Urothelium cell line (cell line): ENCODE measurements at places on chromosomes 5 and 9.

- DNase-seq = no peak
These were observed 7.6 kb downstream of the ITK start for GRCh38 chr5:157188270-157188669.

GRCh38 chr9:71770170-71770569 lies 1.9 kb upstream of the CEMIP2 start:
- DNase-seq = no peak

DNA sequence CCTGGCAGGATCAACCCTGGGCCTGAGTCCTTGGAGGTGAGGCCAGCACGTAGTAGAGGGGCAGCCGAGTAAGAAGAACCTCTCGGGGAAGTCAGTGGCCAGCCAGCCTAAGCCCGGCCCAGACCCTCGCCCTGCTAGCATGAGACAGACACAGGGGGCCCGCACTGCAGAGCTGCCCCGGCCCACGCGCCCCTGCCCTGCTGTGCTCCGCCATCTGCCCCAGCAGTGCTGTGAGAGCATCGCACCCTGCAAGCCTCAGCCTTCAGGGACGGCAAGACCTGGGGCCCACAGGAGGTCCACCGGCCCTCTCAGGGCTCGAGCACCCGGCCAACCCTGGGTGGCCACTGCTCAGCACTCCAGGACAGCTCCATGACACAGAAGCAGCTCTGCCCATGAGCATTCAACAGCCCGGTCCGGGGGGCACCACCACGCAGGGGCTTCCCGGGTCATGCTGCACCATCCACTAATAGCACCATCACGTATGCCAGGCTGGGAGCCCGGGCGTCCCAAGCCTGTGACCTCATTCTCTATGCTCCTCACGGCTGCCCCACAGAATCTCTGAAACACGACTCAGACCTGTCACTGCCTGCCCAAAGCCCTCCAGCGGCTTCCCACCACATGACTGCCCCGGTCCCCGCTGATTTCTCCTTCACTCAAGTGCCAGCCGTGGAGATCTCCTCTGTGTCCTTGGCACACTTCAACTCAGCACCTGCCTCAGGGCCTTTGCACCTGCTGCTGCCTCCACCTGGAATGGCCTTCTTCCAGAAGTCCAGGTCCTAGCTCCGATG lies 38.1 kb downstream of the ADAMTS2 start:
- no peak for DNase-seq

GRCh38 chr5:6772886-6773285 lies 59.7 kb downstream of the TENT4A start:
- no peak for DNase-seq

DNA sequence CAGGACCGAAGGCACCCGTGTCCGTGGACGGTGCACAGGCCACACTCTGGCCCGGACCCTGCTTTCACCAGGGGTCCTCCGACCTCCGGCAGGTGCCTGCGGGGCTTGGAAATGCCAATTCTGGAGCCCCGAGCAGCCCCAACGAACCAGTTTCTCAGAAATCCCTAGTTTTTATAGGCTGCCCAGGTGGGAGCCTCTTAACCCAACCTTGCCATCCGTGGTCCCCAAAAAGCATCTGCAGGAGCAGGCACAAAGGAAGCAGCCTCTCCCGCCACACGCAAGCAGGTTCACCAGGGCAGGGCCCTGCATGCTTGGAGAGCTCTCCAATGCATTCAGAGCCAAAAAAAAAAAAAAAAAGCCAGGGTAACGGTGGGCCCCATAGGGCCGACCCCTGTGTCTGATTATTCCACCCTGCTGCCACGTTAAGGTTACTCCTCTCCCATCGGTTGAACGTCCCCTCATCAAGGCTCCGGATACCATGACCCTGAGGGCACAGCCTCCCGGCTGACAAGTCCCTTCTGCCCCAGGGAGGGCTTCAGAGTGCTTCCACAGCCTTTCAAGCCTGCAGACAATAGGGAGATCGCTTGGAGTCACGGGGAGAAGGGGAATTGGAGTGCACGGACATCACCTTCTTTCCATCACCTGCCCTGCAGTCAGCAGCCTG lies 796 bp upstream of the TPRN start:
- no peak for DNase-seq

GRCh38 chr5:2190549-2190948 lies 307.8 kb upstream of the IRX4 start:
- DNase-seq = no peak

DNA sequence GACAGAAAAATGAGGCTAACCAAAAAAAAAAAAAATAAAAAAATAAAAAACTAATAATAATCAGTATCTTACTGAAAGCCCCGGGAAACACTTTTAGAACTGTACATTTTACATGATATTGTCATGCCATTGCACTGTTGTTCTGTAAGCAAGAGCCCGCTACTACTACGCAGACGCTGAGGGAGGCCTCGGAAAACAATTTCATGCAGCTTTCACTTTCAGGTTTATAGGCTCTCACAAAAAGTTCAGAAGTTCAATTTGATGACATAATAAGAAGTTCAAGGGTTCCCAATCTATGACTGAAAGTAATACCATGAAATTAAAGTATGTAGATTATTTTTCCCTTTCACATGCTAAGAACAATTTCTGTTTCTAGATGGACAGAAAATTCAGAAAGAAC lies 318.3 kb upstream of the ITGA1 start:
- no peak for DNase-seq

DNA sequence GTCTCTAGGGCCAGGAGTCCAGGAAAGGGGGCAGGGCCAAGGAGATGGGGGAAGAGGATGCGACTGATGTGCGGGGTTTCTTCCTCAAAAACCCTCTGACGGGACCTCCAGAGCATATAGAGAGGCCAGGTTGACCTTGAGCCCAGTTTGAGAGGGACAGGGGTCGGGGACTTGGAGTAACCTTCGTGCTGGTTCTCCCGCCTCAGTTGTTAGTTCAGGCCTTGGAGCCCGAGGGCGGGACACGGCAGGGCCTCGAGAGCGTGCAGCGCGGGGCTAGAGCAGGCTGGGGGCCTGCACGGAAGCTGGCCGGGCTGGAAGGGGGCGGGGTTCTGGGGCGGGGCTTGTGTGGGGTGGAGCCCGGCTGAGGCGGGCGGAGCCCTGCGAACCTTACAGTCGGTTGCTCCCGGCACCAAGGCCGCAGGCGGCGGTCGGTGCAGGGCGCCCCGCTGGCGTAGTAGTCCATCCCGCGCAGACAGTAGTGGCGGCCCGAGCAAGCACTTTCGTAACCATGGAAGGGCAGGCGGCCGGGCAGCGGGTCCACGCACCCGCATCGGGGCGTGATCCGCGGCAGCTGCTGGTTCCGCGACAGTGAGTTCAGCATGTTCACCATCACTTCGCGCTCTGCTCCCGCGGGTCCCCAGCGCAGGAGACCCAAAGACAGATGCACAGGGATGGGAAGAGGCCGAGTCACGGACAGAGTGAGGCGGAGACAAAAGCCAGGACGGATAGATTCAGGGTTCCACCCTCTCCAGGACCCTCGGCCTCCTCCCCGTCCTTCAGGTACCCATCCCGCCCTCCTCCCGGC lies 4.0 kb upstream of the MYORG start:
- no peak for DNase-seq

DNA sequence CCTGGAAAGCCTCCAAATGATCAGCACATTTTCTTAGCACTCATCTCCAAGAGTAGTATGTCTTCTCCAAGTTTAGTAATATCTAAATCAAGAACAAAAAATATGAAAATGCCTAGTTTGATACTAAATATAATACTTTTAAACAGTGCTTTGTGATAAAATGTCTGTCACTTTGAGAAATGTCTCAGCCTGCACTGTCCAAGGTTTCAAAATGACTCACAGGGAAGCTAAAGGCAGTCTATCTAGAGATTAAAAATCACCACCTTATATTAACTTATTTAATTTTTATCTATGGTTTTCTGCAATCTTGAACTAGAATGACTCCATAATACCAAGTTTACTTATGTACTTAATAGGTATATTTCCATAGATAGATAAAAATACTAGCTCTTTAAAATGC lies 633.0 kb upstream of the C9orf72 start:
- DNase-seq = no peak

DNA sequence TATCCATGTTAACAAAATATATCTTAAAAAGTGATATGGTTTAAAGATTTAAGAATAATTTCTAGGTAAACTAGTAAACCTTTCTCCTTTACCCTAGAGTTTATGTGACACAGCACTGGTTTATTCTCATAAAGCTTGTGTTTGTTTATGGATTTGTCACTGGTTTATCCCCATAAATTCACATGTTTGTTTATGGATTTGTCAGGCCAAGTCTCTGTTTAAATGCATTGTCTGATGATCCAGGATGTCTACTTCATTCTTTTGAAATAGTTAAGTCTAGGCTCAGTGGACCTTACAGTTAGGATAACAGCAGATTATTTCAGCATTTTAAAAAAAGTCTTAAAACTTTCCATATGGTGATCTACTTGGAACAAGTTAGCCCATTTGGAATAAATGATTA lies 334.0 kb downstream of the ARRDC3 start:
- DNase-seq = no peak

DNA sequence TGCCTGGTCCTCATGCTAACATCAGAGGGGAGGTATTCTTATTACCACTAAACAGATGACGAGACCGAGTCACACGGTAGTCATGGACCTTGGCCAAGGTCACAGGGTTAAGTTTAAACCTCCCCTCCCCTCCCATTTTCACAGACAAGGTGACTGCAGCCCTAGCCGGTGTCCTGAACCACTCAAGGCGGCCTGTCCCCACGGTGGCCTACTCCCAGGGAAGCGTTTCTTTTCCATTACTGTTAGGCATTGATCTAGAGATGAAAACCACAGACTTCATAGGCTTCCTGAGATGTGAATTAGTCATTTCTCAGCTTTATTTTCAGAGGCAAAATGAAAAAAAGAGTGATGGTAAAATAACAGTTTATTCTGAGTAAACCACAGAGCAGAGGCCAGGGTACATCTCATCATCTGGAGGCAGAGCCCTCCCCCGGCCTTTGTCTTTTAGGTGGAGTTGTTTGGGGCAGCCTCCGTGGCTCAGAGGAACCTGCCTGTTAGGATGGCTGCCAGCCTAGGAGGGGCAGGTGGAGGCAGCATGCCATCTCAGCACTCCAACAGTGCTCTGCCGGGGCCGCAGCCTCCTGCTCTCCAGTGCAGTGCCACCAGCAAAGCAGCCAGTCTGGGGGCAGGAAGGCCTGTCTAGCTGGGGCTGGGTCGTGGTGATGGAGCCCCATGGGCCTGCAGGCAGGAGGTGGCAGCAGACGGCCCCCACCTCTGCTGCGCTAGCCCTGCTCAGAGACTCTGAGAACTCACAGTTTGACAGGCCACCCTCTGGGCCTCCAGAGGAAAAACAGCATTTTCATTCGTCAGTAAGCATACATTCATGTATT lies 71.2 kb downstream of the RAPGEF1 start:
- peak; percentile 61 for DNase-seq

DNA sequence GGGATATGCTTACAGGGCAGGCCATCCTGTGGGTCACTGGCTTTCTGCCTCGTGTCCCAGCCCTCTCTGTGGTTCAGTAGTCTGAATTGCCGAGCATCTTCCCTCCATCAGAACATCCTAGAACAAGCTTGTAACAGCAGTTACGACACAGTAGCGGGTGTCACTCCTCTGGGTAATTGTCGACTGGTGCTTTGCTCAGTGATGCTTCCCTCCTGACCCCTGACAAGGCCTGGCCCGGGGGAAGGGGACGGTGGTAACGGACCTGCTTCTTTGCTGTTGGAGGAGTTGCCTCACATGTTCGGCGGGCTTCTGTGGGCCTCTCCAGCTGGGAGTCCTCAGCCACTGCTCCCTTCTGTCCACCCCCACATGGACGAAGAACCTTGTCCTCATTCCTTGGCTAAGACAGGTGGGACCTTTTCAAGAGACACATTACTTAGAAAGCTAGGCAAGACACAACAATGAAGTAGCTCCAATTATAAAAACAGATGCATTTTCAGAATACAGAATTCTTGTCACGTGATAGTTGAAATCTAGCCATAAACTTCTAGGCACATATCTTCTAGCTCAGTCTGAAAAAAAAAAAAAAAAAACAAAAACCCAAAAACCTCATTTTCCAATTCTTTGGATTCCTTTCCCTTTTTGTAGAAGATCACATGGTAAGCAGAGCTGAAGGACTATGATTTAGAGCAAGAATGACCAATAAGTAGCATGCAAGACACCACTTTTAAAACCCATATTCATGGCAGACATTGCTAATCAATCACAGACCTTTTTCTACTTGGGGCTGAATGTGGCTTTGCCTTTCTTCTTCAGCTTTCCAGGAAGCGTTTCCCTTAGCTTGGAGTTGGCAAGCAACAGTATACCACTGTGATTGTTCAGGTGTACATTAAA lies 25.0 kb downstream of the HMCN2 start:
- DNase-seq = no peak

- no peak for DNase-seq
These were observed 7.7 kb upstream of the SEMA5A start for GRCh38 chr5:9553561-9553960.

GRCh38 chr5:143992496-143992895 lies 178.0 kb downstream of the YIPF5 start:
- DNase-seq = no peak

- DNase-seq = no peak
These were observed 99.2 kb downstream of the PSAT1 start for GRCh38 chr9:78396087-78396486.

GRCh38 chr5:108634010-108634616 lies 113.6 kb upstream of the FER start:
- no peak for DNase-seq

DNA sequence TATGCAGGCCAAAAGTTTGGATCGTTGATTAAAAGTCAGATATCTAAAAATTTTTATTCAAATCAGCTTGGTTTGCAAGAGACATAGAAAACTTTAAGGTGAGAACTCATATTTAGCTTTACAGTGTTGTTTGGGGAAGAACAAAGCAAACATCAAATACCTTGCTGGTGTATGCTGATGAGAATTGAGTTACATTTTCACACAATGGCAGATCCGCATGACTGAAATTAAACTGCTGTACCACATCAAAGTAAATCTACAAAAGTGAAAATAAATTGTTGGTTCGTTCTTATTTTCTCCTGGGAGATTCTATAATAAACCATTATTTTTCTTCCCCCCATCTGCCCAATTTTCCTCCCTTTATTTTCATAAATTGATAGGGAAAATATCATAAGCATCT lies 198.2 kb upstream of the PCSK5 start:
- DNase-seq = no peak

DNA sequence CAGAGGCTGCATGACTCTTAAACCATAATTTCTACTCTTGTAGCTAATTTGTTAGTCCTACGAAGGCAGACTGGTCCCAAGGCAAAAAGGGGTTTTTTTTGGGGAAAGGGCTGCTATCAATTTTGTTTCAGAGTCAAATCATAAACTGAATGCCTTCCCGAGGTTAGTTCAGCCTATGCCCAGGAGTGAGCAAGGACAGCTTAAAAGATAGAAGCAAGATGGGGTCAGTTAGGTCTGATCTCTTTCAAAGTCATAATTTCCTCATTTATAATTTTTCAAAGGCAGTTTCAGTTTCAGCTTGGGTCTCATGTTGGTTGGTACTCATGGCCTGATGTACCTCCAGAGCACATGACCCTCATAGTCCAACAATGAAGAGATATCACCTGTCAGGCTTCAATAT lies 7.9 kb upstream of the RXFP3 start:
- no peak for DNase-seq

DNA sequence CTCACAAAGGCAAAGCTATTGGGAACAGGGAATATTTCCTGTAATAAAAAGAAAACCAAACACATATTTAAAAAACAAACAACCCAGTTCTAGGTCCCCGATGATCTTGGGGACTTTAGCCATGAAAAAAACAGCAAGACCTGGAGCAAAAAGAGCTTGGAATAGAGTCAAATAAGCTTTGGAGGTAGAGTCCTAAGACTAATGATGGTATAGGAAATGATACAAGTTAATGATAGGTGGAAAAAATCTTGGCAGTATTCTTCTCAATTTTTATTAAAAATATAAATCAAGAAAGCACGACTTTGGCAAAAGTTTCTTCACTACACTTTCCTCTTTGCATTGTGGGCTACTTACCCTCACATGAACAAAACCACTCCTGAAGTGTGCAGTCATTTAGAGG lies 481.5 kb downstream of the EBF1 start:
- DNase-seq = no peak

- no peak for DNase-seq
These were observed 68.1 kb upstream of the ERBIN start for GRCh38 chr5:65858316-65858715.
